Bone marrow (tissue), 2 donors: ENCODE measurements at places on chromosomes 7 and 10.

GRCh38 chr10:103188853-103189252, 4.2 kb downstream of the NT5C2 start:
- no peak for DNase-seq

DNA sequence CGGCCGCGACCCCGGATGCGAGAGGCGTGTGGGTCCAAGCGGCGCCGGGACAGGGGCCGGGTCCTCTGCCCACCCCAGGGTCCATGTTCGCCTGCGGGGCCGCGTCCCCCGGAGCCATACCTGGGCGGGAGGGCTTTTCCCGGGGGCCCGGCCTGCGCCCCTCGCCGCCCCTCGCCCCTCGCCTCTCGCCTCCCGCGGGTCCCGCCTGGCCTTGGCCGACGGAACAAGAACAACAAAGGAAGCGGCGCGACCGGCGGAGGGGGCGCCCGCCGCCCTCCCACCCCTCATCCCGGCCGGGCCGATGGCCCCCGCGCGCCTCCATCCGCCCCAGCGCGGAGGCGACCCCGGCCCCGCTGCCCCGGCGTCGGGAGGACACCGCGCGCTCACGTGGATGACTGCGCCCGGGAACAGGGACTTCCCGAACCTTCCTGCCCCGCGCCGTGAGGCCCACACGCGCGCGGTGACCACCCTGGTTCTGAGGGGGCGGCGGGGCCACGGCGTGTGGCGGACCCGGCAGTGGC, 348.2 kb downstream of the DNAJB6 start:
- DNase-seq: no peak

GRCh38 chr10:108566316-108567107, 1356.8 kb downstream of the XPNPEP1 start:
- DNase-seq: no peak

- DNase-seq: no peak
Observed at GRCh38 chr7:33901847-33902246, 3.5 kb upstream of the BMPER start.

DNA sequence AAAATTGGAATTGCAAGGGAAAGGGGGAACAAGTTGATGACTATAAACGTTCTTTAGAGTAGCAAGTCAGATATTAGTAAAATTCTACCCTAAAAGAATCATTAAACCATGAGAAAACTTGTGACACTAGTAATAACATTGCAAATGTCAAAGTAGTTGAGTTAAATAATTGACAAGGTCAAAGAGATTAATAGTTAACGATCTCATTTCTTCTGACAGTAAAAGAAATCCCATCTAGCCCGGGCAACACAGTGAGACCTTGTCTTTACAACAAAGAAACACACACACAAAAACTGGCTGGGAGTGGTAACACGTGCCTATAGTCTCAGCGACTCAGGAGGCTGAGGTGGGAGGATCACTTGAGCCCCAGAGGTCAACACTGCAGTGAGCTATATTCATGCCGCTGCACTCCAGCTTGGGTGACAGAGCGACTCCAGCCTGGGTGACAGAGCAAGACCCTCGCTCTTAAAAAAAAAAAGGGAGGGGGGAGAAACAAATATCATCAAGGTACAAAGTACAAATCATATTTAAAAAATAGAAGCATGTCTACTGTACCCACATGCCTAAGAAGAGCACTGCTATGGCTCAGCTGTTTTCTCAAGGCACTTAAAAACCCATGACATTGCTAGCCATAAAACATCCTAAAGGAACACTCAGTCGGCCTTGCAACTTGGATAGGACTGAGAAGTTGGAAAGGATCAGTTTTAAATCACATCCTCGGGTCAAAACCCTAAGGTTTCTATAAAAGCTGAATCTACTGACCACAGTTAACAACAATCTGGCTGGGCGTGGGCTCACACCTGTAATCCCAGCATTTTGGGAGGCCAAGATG, 401.1 kb downstream of the PARD3 start:
- no peak for DNase-seq
